ENCODE measurements at places on chromosomes 16 and 17. TPM values are rescaled to one million over a fixed set of nuclear protein-coding genes. Genes with fewer than 3 reads are reported as not detected.

Gene KIAA0513
- 7.9 TPM for total RNA-seq

DNA sequence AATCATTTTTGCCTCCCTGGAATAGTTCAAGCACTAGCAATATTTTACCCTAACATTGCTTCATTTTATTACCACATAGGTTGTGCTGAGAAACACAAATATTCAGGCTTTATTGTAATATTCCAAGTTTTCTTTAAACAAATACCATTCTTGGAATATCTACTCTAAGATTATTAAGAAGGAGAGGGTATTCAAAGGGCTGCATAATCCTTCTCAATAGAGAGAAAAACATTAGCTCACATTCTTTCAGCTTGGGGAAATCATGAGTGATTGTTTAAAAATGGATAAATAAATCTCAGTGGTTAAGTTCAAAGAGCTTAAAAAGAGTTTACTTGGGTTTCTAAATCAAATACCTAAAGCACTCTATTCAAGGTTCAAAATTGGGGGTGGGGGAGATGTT lies 111.9 kb upstream of the CORO6 start:
- peaks cover 9% of the 10 kb centered on the region for H3K4me1 ChIP-seq
- no peak overlapping the region for H3K4me3 ChIP-seq
- H3K27me3 ChIP-seq = no peaks in the 10 kb centered on the region
- no peak overlapping the region for H3K27ac ChIP-seq
- H3K36me3 ChIP-seq = peaks cover 23% of the 10 kb centered on the region
- DNase-seq = no peak

DNA sequence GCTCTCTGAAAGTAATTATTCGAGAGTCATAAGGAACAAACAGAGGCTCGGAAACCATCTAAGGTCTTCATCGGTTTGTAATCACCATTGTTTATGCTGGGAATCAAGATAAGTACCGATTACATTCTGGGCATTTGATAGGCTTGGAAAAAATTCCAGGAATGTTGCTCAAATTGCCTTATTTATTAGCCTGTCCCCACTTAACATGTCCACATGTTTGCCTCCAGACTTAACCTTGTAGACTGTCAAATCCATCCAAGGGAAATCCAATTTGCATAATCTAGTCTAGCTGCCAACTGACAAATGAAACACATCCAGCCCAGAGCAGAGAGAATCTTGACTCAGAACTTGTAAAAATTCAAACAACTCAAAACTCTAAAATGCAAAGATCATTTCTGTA lies 51.3 kb upstream of the TMC5 start:
- no peak overlapping the region for H3K4me3 ChIP-seq
- no peak overlapping the region for H3K27ac ChIP-seq
- DNase-seq = no peak

Gene ITGB3
- 2.2 TPM for total RNA-seq

- no peak overlapping the region for H3K4me3 ChIP-seq
- H3K27ac ChIP-seq = no peak overlapping the region
- DNase-seq = no peak
- H3K4me1 ChIP-seq = no peaks in the 10 kb centered on the region
Observed at GRCh38 chr16:6356911-6357310, 975.7 kb upstream of the RBFOX1 start.

Data from activated CD4-positive, alpha-beta memory T cell treated with anti-CD3 and anti-CD28 coated beads, Interleukin-2, amount 10 ng/mL, durations not matched to agents 7 days and 5 days (primary cell).